Activated CD4-positive, CD25-positive, alpha-beta regulatory T cell (primary cell): ENCODE measurements at places on chromosomes 5 and 9.

GRCh38 chr9:79637177-79637925 lies 65.6 kb downstream of the TLE4 start:
- no peak for DNase-seq

- no peak for DNase-seq
These were observed 146.8 kb downstream of the SIL1 start for GRCh38 chr5:139051392-139051791.

DNA sequence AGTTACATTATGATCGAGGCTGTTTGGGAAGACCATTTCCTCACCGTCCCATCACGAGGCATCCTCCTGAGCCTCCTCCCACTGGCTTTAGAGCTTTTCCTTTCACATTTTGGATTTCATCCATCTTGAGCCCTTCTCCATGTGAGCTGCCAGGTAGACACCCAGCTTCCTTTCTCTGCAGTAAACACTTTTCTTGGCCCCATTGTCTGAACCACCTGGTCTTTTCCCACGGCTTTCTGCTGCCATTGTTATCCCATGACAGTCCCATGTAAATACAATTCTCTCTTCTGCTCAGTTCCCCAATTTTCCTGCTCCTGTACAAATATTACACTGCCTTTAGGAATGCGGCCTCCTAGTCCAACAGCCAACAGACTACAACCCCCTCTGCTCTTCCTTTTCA lies 24.1 kb downstream of the UBE2QL1 start:
- no peak for DNase-seq

DNA sequence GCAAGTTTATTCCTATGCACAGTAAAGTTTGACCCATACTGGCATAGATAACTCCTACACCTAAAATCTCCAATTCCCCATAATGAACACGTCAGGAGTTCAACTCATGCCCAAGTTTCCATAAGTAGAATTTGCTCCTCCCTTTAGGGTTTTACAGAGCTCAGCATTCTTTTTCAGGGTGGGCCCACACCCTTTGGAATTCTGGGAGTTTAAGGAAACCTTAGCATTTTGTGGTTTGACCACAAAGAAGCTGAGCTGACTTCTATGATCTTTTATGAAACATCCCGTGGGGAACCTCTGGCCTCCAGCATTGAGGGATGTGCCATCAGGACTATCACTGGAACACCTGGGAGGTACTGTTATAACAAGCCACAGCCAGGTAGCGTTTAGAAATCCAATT lies 220.6 kb upstream of the MAP3K1 start:
- DNase-seq: no peak

DNA sequence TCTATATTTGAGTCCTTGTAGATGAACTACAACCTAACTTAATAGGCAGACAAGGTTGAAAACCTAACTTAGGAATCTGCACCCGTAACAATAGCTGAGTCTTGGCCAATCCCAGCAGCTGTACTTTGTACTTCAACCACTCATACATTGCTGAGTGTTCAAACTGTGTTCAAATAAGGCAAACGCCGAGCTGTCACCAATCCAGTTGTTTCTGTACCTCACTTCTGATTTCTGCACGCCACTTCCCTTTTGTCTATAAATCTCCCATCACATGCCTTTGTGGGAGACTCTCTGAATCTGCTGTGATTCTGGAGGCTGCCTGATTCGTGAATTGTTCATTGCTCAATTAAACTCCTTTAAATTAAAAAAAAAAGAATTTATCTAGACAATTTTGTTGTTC lies 167.8 kb upstream of the TUT7 start:
- no peak for DNase-seq

DNA sequence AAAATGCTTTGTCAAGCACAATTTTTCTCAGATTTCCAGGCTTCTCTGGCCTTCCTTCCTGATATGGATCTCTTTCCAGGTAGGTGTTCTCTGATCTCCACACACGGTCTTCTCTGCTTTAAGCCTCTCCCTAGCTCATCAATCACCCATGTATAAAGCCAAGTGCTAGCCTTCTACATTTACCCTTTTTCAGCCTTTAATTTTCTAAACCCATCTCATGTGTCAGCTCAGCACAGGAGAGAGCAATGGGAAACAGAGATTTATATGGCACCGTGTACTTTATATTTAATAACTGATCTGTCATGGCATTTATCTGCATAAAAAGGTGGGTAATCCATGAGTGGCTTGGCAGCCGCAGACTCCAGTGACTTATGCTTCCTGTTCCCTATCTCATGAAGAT lies 495.0 kb downstream of the RASEF start:
- DNase-seq: no peak

DNA sequence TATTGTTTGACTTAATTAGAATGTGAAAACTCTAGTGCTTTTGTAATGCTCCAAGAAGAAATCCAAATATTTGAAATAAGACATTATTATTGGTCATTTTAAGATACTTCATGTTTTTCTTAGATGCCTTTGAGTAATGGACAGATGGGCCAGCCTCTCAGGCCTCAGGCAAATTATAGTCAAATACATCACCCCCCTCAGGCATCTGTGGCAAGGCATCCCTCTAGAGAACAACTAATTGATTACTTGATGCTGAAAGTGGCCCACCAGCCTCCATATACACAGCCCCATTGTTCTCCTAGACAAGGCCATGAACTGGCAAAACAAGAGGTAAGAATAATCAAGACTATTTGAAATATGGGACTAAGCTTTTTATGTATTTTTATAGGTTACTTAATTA lies 69.2 kb upstream of the SREK1 start:
- no peak for DNase-seq

- no peak for DNase-seq
These were observed 634.4 kb upstream of the C9orf72 start for GRCh38 chr9:28207657-28208056.

DNA sequence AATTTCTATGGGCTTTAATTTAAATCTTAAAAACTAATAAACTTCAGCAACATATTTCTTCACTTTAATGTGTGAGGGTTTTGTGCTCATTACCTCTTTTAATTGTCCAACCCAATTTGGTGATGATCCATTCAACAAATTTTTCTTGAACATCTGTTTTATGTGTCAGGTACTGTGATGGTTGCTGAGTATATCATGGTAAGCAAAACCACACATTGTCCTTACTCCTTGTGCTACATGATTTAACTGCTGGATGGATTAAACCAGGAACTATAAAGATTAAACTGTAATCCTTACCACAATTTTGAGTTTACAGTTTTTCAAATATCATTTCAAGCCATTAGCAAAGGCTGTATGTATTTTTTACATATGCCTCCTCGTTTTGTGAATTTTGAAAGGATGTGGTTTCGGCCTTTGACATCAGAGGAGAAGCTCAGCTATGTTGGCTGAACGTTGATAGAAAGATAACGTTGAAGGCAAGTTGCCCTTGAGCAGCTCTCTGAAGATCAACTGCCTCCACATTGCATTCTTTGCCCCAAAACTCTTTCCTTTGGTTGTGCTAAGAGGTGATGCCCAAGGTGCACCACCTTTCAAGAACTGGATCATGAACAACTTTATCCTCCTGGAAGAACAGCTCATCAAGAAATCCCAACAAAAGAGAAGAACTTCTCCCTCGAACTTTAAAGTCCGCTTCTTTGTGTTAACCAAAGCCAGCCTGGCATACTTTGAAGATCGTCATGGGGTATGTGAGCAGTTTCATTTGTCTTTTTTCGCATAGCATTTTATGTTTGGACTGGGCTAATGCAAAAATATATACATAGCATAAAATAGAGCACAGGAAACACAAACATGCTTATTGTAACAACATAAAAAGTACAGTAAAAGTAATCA lies at the start of gene ITK:
ITK (plus strand) TSS at position 467 of the 891 bp plus-strand sequence; CDS start at position 605, 138 bp downstream.
- no peak for DNase-seq

DNA sequence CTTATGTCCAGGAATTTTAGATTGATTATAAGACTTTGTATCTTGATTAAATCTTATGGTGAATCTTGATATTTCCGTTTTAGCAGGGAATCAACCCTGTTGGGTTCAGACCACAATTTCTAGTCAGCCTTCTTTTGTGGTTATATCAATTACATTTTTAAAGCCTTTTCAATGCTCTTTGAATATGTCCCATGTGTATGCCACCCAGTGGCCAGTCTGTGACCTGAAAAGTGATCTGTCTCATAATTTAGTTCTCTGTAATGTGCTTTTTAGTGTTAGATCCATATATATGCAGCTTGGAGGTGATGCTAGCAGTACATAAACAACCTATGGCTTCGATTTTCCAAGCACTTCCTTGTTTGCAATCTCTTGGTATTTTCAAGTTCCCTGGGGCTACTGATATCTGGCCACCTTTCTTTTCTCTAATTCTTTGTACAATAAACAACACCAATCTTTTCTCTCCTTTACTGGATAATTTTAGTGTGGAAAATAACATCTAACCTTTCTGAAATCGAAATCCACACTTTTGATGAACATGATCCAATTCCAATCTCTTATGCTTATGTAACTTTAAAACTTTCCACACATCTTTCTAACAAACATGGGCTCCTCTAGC lies 28.8 kb downstream of the PDE8B start:
- DNase-seq: no peak

DNA sequence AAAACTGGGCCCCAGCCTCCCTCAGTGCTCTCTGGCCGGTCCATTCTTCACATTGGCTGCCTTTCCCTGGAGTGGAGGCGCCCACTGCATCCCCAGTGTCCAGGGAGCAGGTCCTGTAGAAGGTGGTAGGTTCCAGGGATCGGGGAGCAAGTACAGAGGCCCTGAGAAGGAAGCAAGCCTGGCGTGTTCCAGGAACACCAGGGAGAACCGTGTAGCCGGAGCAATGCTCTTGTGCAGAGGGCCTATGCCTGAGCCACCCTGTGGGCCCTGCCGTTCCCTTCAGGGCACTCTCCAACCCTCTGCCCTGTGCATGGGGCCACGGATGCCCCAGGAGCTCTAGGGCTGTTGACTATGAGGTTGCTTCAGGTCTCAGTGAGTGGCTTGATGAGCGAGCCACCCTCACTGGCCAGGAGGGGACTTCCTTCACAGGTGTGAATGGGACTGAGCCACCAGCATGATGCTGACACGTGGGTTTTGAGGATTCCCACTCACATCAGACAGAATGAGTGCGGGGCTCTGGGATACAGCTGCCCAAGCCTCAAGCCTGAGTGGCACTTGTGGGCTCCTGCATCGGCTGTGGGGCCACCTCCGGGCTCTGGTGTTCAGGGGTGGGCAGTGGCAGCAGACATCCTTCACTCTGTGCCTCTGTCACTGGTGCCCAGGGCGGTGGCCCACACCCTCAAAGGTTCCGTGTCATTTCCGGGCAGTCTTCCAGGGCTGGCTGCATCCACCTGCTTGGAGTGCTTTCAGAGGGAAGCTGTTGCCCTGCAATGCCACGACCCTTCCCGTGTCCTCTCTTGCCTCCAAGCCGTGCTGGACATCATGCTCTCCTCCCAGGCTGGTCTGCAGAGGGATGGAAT lies 54.4 kb downstream of the ADAMTS2 start:
- no peak for DNase-seq

DNA sequence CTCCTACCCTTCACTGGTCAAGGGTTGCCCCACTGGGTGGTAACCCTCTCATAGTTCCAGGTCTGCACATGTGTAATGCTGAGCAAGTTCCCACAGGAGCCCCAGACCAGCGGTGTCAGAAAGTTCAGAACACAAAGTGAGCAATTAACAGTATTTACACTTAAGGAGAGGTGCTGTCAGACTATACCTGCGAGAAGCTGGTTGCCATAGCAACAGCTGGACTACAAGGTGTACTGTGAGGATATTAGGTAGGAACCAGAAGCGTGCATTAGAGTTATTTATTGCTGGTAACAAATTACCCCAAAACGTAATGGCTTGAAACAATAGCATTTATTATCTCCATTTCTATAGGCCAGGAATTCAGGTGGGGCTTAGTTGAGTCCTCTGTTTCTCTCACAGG lies 317.0 kb upstream of the RPS23 start:
- no peak for DNase-seq

DNA sequence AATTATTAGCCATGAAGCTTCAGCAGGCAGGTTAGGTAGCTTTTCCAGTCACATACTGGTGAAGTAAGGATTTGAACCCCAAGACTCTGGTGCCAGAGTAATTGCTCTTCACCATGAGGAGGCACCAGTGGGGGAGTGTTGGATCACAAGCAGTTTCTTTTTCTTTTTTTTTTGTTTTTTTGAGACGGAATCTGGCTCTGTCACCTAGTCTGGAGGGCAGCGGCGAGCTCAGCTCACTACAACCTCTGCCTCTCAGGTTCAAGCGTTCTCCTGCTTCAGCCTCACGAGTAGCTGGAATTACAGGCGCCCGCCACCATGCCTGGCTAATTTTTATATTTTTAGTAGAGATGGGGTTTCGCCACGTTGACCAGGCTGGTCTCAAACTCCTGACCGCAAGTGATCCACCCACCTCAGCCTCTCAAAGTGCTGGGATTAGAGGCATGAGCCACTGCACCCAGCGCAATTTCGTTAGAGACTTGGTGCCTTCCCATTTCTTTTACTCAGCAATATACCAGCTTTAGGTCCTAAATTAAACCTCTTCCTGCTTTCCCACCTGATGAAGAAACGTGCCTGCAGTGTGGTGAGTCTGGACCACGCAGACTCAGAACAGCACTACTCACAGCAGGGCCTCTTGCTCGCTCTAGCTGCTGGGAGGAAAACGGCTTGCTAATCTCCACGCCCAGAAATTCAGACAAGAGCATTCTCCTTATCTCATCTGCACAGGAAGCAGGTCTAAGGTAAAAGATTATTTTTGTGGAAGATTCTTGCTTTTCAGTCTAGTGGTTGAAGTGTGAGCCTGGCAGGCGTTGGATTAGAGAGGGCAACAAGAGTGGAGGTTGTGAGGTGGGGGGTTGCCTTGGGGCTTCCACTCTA lies at the start of gene S100Z:
S100Z (plus strand) TSS at position 596 of the 873 bp plus-strand sequence. CDS start 25,346 bp downstream, outside the sequence.
- no peak for DNase-seq

DNA sequence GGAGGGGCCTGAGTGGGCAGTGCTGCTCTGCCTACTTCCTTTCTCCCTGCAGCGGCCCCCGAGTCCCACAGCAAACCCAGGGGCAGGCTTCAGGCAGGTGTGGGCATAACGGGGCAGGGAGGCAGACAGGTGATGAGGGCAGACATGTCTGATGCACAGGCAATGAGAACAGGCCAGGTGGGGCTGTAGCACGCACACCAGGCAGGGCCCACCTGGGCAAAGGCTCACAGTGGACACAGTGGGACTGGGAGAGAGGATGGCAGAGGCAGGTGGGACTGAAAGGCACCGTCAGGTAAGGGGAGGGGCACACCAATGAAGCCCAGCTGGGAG lies 5.8 kb downstream of the LTC4S start:
- DNase-seq: no peak

DNA sequence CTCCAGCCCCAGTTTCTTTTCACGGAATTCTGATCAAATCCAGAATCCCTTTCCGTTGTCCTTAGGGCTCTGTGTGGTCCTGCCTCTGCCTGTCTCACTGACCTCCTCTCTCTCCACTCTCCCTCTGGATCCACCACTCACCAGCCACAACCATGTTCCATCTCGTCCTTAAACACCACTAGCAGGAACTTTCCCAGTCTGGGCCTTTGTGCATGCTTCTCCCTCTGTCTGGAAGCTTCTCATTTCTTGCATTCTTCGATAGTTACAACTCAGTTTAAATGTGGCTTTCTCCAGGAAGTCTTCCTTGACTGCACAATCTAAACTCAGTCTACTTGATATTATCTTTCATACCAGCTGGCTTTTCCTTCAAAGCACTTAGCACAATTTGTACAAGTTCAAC lies 117.7 kb upstream of the MSX2 start:
- no peak for DNase-seq

GRCh38 chr9:131960851-131961495 lies 118.7 kb downstream of the MED27 start:
- no peak for DNase-seq

GRCh38 chr5:60260658-60261057 lies 367.1 kb upstream of the PDE4D start:
- DNase-seq: no peak
